HuH-7 (cell line): ENCODE measurements at places on chromosomes 2 and 18.

GRCh38 chr2:176392744-176393414, 123.6 kb downstream of the MTX2 start:
- no peak for DNase-seq

- DNase-seq, result no peak
These were observed 97.3 kb downstream of the SH3BP4 start for GRCh38 chr2:235049069-235049468.

- peak; percentile 80 for DNase-seq
These were observed 5.4 kb downstream of the SPR start for GRCh38 chr2:72892506-72893173.

GRCh38 chr2:220365023-220365422, 737.6 kb downstream of the SLC4A3 start:
- DNase-seq, result no peak

- no peak for DNase-seq
These were observed 16.0 kb downstream of the CYRIA start for GRCh38 chr2:16649353-16650286.
